Right renal cortex interstitium (tissue), 3 donors: ENCODE measurements at places on chromosomes 12 and 14.

- no peak for DNase-seq
Observed at GRCh38 chr12:75419841-75420240, 29.0 kb downstream of the GLIPR1L2 start.

DNA sequence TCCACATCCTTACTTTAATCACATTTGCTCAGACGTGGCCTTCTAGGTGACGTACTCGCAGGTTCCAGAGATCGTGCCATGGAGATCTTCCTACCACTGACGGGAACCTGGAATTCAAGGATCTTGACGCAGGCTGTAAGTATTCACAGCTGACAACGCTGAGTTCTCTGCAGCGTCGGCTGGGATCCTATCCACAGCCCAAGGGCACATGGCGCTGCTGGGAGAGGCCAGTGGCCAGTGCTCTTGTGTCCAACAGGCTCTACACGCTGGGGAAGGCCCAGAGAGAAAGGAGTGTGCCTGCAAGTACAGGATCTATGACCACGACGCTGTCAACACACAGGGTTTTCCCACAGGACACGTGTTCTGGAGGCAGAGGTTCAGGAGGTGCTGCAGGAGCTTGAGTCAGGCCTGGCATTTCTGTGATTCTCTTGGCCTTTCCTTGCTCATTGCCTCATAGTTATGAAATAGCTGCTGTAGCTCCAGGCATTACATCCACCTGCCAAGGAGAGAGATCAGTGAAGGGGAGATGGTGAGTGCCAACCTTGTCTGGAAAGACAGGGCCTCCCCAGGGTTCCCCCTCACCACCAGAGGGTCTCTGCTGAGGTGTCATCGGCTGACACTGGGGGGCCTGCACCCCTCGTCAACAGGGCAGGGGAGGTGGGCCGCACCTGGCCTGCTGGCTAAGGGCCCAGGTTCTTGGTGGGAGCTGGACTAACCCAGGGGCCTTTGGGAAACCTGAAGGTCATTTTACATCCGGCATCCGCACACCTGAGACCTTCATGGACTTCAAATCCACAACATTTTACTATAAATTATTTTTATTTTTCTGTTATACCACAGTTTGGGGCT, 21.3 kb downstream of the LRCOL1 start:
- no peak for DNase-seq

GRCh38 chr12:9051158-9051550, 61.8 kb downstream of the KLRG1 start:
- DNase-seq, result no peak

- DNase-seq, result no peak
Observed at GRCh38 chr14:100539766-100540140, 47.5 kb downstream of the BEGAIN start.

- no peak for DNase-seq
Observed at GRCh38 chr12:4114986-4115385, 158.6 kb upstream of the CCND2 start.

DNA sequence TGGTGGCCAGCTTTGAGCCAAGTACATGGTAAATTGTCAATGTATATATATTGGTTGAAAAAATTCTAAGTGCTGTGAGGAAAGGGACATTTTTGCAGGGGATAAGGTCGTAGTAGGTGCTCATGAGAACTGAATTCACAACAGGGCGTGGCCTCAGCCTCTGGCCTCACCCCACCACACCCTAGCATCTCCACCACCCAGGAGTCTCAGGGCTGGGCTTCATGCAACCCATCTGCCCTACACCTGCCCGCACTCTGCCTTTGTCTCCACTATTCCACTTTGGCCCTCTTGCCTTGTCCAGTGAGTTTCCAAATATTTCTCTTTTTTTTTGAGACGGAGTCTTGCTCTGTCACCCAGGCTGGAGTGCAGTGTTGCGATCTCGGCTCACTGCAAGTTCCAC, 22.1 kb upstream of the AQP2 start:
- no peak for DNase-seq

DNA sequence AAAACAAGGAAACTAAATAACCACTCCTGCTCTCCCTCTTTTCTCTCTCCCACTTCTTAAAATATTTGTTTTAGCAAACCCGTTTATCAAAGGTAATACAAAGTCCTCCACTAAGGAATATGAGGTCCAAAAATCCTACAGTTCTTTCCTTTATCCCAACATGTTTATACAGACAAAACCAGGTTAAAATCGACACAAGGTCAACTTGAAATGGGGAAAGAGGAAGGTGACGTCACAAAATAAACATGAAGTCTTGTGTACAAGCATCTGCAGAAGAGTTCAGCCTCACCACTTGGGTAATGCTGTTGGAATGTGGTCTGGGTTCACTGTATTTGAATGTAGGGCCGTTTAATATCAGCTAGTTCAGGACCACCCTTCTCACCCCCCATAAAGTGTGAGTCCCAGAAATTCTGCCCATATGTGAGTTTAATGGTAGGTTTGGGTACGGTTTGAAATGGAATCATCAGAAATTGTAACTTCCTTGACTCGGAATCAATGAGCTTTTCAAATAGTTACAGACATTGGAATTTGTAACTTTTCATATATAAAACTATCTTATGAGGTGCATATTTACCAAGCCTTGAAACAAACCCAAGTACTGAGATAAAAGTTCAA, 120.0 kb upstream of the SLC38A2 start:
- DNase-seq, result no peak
